ENCODE measurements at places on chromosomes 5 and 9. TPM values are rescaled to one million over a fixed set of nuclear protein-coding genes. Genes with fewer than 3 reads are reported as not detected.

The TLE1 gene
- 39.3 TPM for total RNA-seq

The ADGRD2 gene
- not detected for total RNA-seq

The PCDHGB6 gene
- total RNA-seq = 4.2 TPM

The SMU1 gene
- total RNA-seq = 42.7 TPM

The KCTD16 gene
- total RNA-seq = 0.97 TPM

The ADAMTS13 gene
- total RNA-seq = 1.3 TPM

The STPG3 gene
- total RNA-seq = not detected

The AOPEP gene
- total RNA-seq = 151 TPM

The INIP gene
- total RNA-seq = 23.3 TPM

The TRIM14 gene
- total RNA-seq = 13.4 TPM

The ABLIM3 gene
- 32.8 TPM for total RNA-seq

The PCDHGA3 gene
- total RNA-seq = 3.2 TPM

The STC2 gene
- total RNA-seq = 157 TPM

The WDR31 gene
- 0.32 TPM for total RNA-seq

The GBGT1 gene
- total RNA-seq = 5.8 TPM

The PPP2CA gene
- total RNA-seq = 41.9 TPM

GRCh38 chr9:134231330-134231745, 67.0 kb upstream of the RNU6ATAC start:
- DNase-seq = peak; percentile 11

GRCh38 chr5:150783422-150783928, 4.9 kb downstream of the SMIM3 start:
- DNase-seq = peak; percentile 97

- DNase-seq = no peak
These were observed 415.1 kb downstream of the MLLT3 start for GRCh38 chr9:20207176-20207575.

DNA sequence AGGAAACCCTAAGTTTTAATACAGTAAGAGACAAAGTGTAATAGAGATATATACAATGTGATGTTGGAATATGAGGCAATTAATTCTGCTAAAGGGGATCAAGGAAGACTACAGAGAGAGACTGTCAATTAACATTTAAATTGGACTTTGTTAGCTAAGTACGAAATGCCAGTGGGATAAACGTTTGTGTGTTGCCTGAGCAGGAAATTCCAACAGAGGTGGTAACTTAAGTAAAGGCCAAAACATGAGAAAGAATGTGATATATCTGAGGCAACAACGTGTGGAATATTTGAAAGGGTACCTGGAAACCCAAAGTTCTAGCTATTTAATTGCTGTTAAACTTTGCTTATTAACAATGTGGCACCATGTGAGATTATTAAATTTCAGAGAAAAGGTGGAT, 1666.9 kb upstream of the WWC1 start:
- no peak for DNase-seq

- no peak for DNase-seq
These were observed 106.4 kb upstream of the DHFR start for GRCh38 chr5:80761176-80761575.

DNA sequence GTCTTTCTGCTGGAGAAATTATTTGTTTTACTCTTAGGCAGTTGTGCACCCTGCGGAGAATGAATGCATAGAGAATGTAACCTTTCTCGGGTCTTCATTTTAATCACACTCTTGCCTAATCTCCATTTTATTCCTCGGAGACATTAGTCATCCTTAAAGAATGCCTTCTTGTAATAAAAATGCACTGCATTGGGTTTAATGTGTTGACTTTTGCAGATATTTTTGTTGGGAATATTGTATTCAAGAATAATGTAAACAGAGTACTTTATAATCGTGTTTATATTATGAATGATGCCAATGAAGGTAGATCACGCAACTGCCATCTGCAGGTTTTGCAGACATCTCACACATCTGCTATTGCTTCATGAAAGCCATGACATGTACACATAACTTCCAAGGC, 1093.9 kb upstream of the CDH6 start:
- peak; percentile 2 for DNase-seq

DNA sequence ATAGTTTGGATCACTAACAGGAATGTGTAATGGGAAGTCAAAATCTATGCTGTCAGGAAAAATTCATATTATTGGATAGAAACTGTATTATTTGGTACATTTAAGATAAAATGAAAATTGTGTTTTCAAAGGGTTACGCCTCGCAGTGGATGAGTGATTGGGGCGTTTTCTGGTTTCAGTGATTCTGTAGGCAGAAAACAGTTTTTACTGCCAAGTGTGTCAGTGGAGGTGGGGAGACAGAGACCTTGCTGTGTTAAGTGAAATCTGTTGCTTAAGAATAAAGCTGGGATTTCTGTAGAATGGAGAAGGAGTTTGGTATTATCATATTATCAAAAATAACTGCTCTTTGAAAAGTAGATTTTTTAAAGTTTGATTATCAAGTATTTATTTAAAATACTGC, 69.7 kb downstream of the GHR start:
- DNase-seq = no peak

DNA sequence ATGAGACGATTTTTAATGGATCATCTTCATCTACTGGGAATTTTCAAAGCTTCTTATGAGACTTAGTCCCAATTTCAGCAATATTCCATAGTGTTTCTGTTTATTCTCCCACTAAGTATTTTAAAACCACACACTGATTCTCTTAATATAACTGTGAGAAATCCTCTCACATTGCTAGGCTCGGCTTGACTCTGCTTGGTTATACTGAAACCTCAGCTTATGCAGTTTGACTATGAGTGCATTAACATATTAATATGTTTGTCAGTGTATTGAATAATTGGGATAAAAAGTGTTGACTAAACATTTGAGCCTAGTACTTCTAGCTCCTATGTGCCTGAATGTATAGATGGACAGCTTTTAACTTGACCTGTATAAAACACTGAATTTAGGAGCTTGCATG, 298.5 kb upstream of the IZUMO3 start:
- no peak for DNase-seq

GRCh38 chr5:167708449-167708848, 583.0 kb upstream of the WWC1 start:
- DNase-seq = no peak

- no peak for DNase-seq
These were observed 50.8 kb downstream of the ANKDD1B start for GRCh38 chr5:75662061-75662460.

- no peak for DNase-seq
These were observed 121.9 kb downstream of the FGF18 start for GRCh38 chr5:171541341-171541776.

DNA sequence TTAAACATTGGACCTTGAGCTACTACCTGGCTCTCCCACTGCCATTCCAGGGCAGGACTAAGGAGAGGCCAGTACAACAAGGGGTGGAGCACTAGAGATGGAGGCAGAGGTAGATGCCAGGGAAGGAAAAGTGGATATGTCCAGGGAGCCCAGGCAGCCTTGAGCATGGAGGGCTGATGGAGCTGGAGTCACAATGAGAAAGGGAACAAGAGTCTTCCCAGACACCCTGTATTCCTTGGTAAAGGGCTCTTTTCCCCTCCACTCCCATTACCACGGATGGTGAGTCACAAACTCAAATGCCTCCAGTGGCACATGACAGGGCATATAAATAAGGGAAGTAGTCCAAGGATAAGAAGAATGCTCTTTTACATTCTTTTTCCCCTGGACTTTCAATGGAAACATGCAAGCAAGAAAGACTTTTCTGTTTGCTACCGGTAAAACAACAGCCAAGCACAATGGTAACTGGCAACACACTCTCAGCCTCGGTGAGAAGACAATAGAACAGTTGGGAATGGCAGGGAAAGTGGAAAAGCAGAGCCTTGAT, 16.7 kb downstream of the ERAP1 start:
- peak; percentile 30 for DNase-seq

GRCh38 chr5:82389347-82389746, 111.2 kb upstream of the RPS23 start:
- DNase-seq = no peak

GRCh38 chr9:14238518-14238917, 75.4 kb downstream of the NFIB start:
- DNase-seq = peak; percentile 20

- DNase-seq = no peak
These were observed 119.9 kb downstream of the FOXD1 start for GRCh38 chr5:73328640-73329039.

- no peak for DNase-seq
These were observed 637.1 kb upstream of the CCNG1 start for GRCh38 chr5:162800301-162800700.

GRCh38 chr5:60260658-60261057, 367.1 kb upstream of the PDE4D start:
- DNase-seq = no peak

DNA sequence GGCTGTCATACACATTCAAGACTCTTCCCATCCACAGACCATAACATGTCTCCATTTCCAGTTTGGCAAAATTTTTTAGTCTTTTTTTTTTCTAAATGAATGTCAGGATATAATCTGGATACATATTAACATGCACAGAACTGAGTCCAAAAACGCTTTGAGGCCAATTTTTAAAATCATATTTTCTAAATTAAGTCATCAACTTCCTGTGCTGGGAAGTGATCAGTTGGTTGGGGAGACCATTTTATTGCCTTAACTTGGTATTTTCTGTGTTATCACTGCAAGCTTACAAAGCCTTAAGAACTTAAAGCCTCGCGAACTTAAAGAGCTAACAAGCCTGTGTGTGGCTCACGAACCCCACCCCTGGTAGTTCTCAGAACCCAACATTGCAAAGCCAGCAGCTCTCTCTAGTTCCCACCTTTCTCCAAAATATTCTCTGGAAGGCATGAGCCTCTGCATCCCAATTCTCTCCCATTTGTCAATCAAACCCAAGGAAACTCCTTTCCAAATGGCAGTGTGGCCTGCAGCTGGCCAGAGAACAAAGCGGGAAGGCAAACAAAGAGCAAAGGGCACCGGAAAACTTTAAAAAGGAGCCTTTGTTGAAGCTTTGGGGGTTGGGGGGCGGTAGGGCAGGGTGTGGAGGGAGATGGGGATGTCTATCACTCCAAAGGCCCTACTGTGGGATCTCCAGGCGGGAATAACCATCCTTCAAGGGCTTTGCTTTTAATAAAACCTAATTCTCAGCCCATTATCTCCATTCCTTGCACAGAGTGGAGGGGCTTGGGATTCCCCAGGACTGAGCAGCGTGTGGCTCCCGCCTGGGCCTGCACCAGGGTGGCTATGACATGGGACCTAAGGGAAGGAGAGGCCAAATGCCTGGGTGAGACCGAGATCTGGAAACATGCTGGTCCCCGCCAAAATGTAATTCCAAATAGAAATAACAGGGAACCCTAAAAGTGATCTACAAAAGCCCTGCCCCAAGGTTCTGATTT, 65.0 kb downstream of the ROR2 start:
- peak; percentile 93 for DNase-seq

DNA sequence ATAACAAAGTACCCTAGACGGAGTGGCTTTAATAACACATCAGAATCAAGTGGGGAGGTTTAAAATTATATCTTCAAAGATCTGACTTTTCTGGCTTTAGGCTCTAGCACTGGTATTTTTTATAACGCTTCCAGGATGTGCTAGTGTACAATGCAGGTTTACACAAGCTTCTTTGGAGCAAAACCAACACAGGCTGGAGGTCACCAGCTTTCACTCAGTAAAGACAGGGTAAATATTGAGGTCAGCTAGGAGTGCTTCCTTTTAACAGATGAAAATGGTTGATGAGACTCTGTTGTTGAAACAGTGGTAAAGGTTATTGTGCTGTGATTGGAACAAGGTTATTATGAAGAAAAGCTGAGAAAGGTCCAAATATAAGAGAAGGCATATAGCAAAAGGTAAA, 414.2 kb downstream of the TAF11L14 start:
- no peak for DNase-seq

DNA sequence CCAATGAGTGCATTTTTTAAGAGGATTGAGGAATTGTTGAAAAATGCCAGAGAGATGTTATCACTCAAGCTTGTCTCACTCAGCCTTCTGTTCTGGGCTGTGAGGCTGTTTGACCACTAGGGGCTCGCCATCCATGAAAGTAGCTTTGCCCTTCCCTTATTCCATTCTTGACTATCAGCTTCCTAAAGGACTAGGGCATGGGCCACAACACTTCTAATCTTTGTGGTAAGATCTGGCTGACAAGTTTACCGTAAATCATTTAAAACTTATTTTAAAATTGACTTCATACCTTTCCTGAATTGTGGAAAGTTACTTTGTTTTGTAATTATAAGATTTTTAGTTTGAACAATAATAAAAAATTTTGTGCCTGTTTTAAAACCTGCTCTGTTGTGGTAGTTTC, 49.5 kb downstream of the TJP2 start:
- peak; percentile 64 for DNase-seq

GRCh38 chr9:103615994-103616393, 478.1 kb upstream of the SMC2 start:
- no peak for DNase-seq

DNA sequence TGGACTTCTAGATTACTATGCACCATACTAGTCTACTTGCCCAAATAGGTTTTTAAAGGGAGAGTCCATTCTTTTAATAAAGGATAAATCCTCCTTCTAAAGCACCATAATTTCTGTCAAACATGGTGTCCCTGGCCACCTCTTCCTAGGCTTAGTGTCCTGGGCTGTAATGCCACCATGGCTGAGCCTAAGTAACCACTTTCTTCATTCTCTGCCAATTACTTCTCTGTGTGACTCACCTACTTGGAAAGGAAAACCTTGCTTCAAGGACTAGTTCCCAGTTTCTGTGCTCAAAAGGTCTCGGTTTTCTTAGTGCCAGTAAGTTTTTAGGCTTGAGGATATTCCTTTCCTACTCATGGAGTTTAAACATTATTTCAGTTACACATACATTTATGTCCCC, 273.4 kb downstream of the DENND1A start:
- DNase-seq = no peak

- no peak for DNase-seq
These were observed 44.1 kb downstream of the MARCHF11 start for GRCh38 chr5:16135506-16135905.

DNA sequence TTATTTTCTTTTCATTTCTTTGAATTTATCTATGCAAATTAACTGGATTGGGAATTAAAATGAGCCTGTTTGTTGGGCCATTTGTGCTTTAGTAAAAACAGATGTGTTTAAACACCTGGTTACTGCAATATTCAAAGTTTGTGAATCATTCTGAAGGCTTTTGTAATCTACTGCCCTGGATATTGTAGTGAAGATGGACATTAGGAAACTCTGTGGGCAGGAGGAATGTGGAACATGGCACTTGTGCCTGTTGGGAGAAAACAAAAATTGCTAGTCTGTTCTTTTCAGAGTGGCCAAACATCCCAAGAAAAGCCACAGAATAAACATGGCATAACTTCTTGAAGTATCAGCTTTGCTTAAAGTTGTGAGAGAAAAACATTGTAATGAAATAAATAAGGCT, 40.8 kb downstream of the CHSY3 start:
- DNase-seq = peak; percentile 74

GRCh38 chr9:5628183-5628529, 751 bp upstream of the RIC1 start:
- DNase-seq = no peak

- DNase-seq = no peak
These were observed 63.1 kb downstream of the NACC2 start for GRCh38 chr9:136031741-136032730.

DNA sequence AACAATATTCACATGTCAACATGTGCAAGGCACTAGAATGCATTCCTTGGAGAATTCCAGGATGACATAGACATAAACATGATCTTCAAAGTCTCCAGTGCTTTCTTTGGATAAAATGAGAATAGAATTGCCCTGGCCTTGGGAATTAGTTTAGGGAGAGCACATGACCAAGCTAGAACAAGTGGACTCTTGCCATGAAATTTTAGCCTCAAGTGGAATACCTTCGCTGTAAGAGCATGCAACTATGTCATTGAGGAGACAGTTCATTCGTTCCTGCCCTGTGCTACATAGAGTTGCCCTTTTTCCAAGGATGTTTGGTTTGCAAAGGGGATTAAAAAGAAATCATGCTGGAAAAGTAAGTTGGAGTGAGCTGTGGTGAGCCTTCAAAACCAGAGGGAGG, 42.7 kb downstream of the ZFAND5 start:
- peak; percentile 21 for DNase-seq
